ENCODE measurements at places on chromosomes 5 and 9. TPM values are rescaled to one million over a fixed set of nuclear protein-coding genes. Genes with fewer than 3 reads are reported as not detected.

Gene GRXCR2
- not detected for total RNA-seq

Gene ANKRD55
- not detected for total RNA-seq

Gene IL5
- not detected for total RNA-seq

Gene IDNK
- 3.8 TPM for total RNA-seq

Gene NR5A1
- total RNA-seq: not detected

Gene ZBED3
- total RNA-seq: 0.68 TPM

Gene TXNDC8
- total RNA-seq: not detected

Gene CCDC127
- 5.5 TPM for total RNA-seq

Gene CDH9
- not detected for total RNA-seq
